ENCODE measurements at places on chromosomes 11 and 22.

GRCh38 chr11:108025387-108026080, 16.8 kb downstream of the CUL5 start:
- no peak for DNase-seq

DNA sequence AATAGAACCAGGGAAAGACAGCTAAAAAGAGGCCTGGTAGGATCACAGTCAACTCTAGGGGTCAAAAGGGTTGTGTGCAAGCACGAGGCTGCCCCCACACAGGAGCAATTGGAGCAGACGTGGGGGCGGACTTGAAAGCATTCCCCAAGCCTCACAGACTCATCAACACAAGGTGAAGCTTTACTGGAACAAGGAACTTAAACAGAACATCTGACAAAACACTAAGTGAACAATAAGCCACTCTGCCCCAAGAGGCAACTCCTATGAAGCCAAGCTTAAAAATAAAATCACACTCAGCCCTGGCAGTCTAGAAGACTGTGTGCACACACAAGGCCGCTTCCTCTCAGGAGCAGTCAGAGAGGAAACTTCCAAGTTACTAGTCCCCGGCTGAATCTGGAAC, 32.2 kb upstream of the TEAD1 start:
- no peak for DNase-seq

- no peak for DNase-seq
These were observed 44.0 kb downstream of the KIAA1671 start for GRCh38 chr22:24996420-24996952.

GRCh38 chr11:107331728-107332127, 125.9 kb downstream of the CWF19L2 start:
- DNase-seq = no peak

DNA sequence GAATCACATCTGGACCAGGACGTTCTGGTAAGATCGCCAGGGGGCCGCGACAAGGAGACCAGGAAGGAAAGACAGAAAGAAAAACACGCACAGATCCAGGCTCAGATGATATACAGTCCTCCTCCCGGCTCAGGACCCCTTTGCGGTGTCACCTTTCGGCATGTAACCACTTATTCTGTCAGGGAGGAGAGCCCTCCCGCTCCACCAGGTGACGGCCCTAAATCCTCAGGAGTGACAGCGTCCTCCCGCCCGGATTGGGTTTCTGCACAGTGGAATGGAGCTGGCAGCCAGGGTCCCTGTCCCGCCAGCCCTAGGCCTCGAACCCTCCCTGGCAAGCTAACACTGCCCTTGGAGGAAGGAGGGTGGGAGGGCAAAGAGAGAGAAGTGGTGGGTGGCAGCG, 24.3 kb upstream of the KCNQ1OT1 start:
- no peak for DNase-seq

- DNase-seq = no peak
These were observed 1.5 kb upstream of the TRABD start for GRCh38 chr22:50184004-50184901.

GRCh38 chr22:29184849-29185490, 20.7 kb upstream of the EMID1 start:
- no peak for DNase-seq

- DNase-seq = no peak
These were observed 16.6 kb upstream of the CHKA start for GRCh38 chr11:68137833-68138232.

GRCh38 chr11:65452806-65453490, 30.4 kb downstream of the NEAT1 start:
- no peak for DNase-seq

Measured in activated gamma-delta T cell (primary cell).